Activated CD4-positive, CD25-positive, alpha-beta regulatory T cell (primary cell): ENCODE measurements at places on chromosomes 5 and 9.

GRCh38 chr5:5767286-5767928 lies 344.9 kb downstream of the ICE1 start:
- DNase-seq, result no peak

DNA sequence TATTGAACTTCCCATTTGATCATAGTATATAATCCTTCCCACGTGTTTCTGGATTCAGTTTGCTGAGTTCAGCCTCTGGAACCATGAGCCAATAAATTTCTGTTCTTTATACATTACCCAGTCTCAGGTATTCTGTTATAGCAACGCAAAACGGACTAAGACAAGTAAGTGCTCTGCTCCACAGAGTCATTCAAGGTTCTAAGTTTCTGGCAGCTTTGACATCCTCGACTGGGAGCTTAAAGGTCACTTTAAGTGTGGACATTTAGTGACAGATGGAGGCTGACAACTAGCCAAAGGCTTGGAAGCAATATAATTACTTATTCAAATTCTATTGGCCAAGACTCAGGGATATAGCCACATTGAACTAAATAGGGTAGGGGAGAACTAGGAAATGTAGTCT lies 177.7 kb upstream of the RASEF start:
- no peak for DNase-seq

- no peak for DNase-seq
Measured at GRCh38 chr9:130343445-130343918, 77.9 kb downstream of the HMCN2 start.

GRCh38 chr5:133222979-133223378 lies 171.2 kb downstream of the HSPA4 start:
- no peak for DNase-seq

GRCh38 chr5:84272771-84273516 lies 111.7 kb downstream of the EDIL3 start:
- no peak for DNase-seq

- DNase-seq, result no peak
Measured at GRCh38 chr9:102435427-102435826, 559.7 kb upstream of the CYLC2 start.

DNA sequence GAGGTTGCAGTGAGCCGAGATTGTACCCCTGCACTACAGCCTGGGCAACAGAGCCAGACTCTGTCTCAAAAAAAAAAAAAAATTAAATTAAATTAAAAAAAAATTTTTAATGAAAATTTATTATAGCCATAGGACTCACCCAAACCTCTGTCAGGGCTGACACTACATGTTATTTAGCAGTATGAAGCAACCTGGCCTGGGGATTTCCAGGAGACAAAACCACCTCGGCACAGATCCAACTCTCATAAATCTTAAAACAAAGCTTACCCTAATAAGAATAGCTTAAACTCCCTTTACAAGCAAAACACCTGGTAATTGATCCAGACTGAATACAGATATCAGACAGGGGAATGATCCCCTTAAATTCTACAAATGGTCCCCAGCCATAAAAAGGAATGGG lies 38.4 kb downstream of the PPP1R2B start:
- no peak for DNase-seq

- DNase-seq, result no peak
Measured at GRCh38 chr5:115985802-115986757, 23.8 kb downstream of the LVRN start.

DNA sequence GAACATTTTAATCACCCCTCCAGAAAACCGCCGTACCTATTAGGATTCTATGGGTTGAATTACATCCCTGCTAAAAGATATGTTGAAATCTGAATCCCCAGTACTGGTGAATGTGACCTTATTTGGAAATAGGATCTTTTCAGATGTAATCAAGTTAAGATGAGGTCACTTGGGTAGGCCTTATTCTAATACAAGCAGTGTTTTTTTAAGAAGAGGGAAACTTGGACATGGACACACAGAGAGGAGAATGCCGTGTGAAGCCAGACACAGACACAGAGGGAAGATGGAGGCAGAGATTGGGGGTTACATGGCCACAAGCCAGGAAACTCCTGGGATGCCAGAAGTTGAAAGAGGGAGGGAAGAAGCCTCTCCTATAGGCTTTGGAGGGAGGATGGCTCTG lies 183.5 kb downstream of the GNA14 start:
- no peak for DNase-seq

GRCh38 chr5:135140446-135141204 lies 106.6 kb upstream of the PITX1 start:
- DNase-seq, result no peak
